ENCODE measurements at places on chromosomes 12 and 14. TPM values are rescaled to one million over a fixed set of nuclear protein-coding genes. Genes with fewer than 3 reads are reported as not detected.

PA2G4 gene
- 332 TPM for total RNA-seq

PZP gene
- total RNA-seq, result not detected

HOXC12 gene
- not detected for total RNA-seq

IFT43 gene
- 28.3 TPM for total RNA-seq

IQSEC3 gene
- 0.22 TPM for total RNA-seq

DEPDC4 gene
- 1.0 TPM for total RNA-seq

KLRC1 gene
- not detected for total RNA-seq

PAWR gene
- total RNA-seq, result 110 TPM

SOAT2 gene
- total RNA-seq, result not detected

CFAP54 gene
- 0.43 TPM for total RNA-seq

C12orf54 gene
- not detected for total RNA-seq

HOXC10 gene
- 15.7 TPM for total RNA-seq

KRT82 gene
- total RNA-seq, result not detected

MIP gene
- total RNA-seq, result not detected

NXPH4 gene
- not detected for total RNA-seq

Measured in epithelial cell of proximal tubule (primary cell).